Panc1 (cell line): ENCODE measurements at places on chromosomes 4 and X. TPM values are rescaled to one million over a fixed set of nuclear protein-coding genes. Genes with fewer than 3 reads are reported as not detected.

DNA sequence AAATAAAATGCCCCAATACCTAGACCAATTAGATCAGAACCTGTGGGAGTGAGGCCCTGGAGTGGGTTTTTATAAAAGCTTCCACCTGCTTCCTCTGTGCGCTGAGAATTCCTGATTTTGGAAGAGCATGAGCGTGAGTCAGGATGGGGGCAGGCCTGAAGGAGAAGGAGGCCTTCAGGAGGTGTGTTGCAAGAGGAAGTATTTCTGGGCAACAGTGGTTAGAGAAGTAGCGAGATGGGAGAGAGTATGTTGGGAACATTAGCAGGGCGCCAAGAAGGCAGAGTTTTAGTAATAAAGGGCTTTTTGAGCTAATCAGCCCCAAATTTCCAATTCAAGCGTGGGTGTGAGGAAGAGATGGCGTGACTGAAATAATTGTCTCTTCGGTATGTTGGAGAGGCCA is 349.8 kb downstream of the UNC5C start:
- H3K4me3 ChIP-seq, result no peak overlapping the region
- DNase-seq, result no peak
- H3K36me3 ChIP-seq, result no peaks in the 10 kb centered on the region
- no peaks in the 10 kb centered on the region for H3K4me1 ChIP-seq
- H3K27me3 ChIP-seq, result no peaks in the 10 kb centered on the region
- H3K27ac ChIP-seq, result no peak overlapping the region

- H3K4me1 ChIP-seq, result no peaks in the 10 kb centered on the region
- H3K27me3 ChIP-seq, result peaks cover 8% of the 10 kb centered on the region
- H3K36me3 ChIP-seq, result no peaks in the 10 kb centered on the region
- no peak overlapping the region for H3K27ac ChIP-seq
- no peak overlapping the region for H3K4me3 ChIP-seq
- DNase-seq, result no peak
Measured at GRCh38 chr4:3699261-3699660, 66.9 kb upstream of the ADRA2C start.

DNA sequence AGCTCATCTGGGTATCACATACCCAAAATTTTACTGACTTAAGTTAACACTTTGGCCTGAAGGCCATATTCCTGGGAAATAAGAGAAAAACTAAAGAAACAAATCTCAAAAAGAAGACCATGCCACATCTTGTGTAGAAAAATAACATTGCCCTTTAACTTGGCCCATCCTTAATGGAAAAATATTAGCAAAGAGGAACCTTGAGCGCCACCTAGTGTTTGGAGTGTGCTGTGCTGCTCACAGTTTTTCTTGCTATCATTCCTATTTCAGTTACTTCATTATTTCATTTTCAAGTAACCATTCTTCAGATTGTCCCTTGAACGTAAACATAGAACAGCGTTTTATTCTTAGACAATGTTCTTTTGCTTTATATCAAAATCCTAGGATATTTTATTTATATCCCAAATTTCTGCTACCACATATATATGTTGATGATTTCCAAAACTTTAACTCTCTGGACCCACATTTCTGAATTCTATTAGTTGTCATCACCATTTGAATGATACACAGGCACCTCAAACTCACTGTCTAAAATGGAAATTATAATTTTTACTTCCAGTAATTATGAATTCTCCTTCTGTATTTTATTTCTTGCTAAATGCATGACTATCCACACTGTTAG is 999.0 kb upstream of the ADGRL3 start:
- H3K4me3 ChIP-seq, result no peak overlapping the region
- no peak overlapping the region for H3K27ac ChIP-seq
- no peaks in the 10 kb centered on the region for H3K27me3 ChIP-seq
- DNase-seq, result peak; percentile 46

- no peaks in the 10 kb centered on the region for H3K4me1 ChIP-seq
- no peak for DNase-seq
- no peaks in the 10 kb centered on the region for H3K27me3 ChIP-seq
- H3K36me3 ChIP-seq, result no peaks in the 10 kb centered on the region
- H3K4me3 ChIP-seq, result no peak overlapping the region
Measured at GRCh38 chrX:8738588-8739189, 6.8 kb upstream of the ANOS1 start.

DNA sequence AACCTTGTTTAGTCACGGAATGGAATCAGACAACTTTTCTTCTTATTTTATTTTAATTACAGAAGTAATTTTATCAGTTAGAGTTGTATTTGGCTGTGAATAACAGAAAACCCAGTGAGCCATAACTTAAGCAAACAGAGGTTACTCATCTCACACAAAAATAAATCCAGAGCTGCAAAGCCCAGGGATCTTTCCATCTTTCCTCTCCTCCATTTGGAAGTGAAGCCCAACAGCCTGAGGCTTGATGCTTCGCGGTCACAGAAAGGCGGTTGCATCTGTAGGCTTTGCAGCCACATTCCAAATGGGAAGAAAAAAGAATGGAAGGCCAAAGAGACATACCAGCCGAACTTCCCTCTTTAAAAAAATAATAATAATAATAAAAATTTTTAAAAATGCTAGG is 22.6 kb downstream of the CHRNA9 start:
- no peak for DNase-seq
- no peaks in the 10 kb centered on the region for H3K27me3 ChIP-seq
- H3K4me3 ChIP-seq, result no peak overlapping the region

GRCh38 chr4:24471486-24472160 is 112.7 kb downstream of the DHX15 start:
- H3K4me1 ChIP-seq, result no peaks in the 10 kb centered on the region
- peak overlapping the region; percentile 27 for H3K4me3 ChIP-seq
- H3K27ac ChIP-seq, result no peak overlapping the region
- H3K27me3 ChIP-seq, result peaks cover 11% of the 10 kb centered on the region

DNA sequence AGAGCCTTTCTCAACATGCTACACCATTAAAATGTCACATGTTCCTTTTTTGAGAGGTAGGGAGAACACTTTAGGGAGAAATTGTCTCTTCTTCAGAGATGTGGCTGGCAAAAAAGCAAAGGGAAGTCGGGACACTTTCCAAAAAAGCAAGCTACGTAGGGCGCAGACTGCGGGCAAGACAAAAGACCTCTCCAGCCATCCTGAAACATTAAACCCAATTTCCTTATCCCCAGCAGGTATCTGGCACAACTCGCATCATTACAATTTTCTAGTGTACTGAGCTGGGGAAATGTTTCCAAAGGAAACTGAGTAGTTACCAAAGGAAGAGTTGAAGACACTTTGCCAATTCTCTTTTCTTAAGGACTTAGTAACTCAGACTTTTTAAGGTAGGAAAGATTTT is 116.0 kb downstream of the PACRGL start:
- H3K4me1 ChIP-seq, result no peaks in the 10 kb centered on the region
- H3K27ac ChIP-seq, result no peak overlapping the region
- H3K27me3 ChIP-seq, result no peaks in the 10 kb centered on the region
- H3K4me3 ChIP-seq, result no peak overlapping the region

- no peak overlapping the region for H3K27ac ChIP-seq
- H3K4me1 ChIP-seq, result no peaks in the 10 kb centered on the region
- H3K4me3 ChIP-seq, result no peak overlapping the region
- DNase-seq, result no peak
- no peaks in the 10 kb centered on the region for H3K36me3 ChIP-seq
Measured at GRCh38 chr4:53777244-53777984, 186.1 kb upstream of the LNX1 start.

DNA sequence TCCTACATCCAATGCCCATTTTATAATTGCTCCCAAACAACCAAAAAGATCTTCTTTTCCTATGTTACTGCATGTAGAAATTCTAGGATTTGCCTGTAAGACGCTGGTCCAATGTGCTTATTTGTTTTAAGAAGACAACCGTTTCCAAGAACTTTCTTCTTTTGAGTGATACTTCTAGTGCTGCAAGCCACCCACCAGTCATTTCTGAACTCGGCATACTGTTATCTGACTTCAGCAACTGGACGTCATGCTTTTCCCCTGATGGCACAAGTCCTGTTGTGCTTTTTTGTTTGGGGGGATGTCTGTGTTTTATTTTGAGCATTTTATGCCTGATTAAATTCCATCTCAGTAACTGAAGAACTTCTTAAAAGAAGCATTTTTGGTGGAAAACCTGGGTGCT is 16.0 kb upstream of the RAP1GDS1 start:
- H3K4me3 ChIP-seq, result no peak overlapping the region
- no peak overlapping the region for H3K27ac ChIP-seq

DNA sequence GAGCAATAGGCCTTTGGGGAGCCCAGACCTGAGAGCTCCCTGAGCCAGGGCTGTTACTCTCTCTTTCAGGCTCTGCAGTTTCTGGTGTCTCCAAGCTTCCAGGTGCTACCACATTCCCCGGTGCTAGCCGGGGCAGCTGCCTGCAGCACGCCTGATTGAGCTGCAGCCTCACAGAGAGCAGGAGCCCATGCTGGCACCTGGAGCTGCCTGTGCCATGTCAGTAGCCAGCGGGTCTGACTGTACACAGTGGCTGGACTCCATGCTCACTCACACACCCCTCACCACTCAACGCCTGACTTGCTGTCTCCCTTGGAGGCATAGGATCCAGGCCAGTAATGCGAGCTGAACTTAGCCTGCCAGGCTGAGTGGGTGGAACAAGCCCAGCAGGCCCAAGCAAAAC is 800.4 kb upstream of the AGA start:
- H3K27me3 ChIP-seq, result no peaks in the 10 kb centered on the region
- no peaks in the 10 kb centered on the region for H3K36me3 ChIP-seq
- no peak overlapping the region for H3K27ac ChIP-seq
- no peak for DNase-seq
- H3K4me1 ChIP-seq, result no peaks in the 10 kb centered on the region
- H3K4me3 ChIP-seq, result no peak overlapping the region

DNA sequence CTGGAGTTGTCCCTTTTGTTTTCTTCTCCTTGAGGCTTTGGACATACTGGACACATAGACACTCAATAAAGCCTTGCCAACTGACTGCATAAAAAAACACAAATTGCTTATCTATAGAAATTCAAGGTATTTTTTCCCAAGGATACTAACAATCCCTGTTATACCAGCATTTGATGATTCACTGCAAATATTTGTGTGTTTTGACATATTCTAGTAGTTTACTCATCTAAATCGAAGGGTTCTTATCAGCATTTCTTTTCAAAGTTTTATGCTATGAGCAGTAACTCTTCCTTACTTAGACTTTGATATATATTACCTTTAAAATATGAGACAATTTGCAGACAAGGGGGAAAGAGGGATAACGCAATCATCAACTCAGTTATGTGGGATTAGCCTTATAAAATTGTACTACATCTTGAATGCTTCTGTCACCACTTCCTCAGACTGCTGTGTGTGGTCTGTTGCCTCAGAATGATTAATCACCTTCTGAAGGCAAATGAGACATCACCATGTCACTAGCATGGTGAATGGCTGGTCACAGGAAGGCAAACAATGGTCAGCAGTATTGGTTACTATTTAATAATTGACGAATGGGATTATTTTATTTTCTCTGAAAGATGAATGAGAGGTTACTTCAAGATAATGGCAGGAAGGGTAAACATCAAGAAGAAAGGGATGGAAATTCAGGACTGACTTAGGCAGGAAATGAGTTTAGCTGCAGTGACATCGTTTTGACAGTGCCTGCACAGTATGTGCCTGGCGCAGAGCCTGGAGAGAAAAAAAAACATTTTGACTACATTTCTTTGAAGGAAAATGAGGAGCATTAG is 544.3 kb upstream of the CNKSR2 start:
- no peak overlapping the region for H3K4me3 ChIP-seq
- H3K36me3 ChIP-seq, result no peaks in the 10 kb centered on the region
- H3K4me1 ChIP-seq, result no peaks in the 10 kb centered on the region
- no peaks in the 10 kb centered on the region for H3K27me3 ChIP-seq
- DNase-seq, result no peak
- no peak overlapping the region for H3K27ac ChIP-seq

DNA sequence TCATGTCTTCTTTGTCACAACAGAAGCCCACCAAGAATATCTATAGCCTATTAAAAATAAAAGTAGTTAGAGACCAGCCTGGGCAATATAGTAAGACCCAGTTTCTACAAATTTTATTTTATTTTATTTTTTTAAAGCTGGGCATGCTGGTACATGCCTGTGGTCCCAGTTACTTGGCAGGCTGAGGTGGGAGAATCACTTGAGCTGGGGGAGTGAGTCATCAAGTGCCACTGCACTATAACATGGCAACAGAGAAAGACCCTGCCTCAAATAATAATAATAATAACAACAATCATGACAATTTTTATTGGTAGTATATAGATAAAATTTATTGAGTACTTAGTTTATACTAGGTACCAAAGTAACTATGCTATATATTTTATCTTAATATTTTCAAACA is 93.0 kb upstream of the NPFFR2 start:
- H3K36me3 ChIP-seq, result no peaks in the 10 kb centered on the region
- H3K4me3 ChIP-seq, result no peak overlapping the region
- no peaks in the 10 kb centered on the region for H3K27me3 ChIP-seq
- no peak overlapping the region for H3K27ac ChIP-seq

GRCh38 chr4:82268050-82268825 is 105.6 kb downstream of the HNRNPD start:
- no peak overlapping the region for H3K4me3 ChIP-seq
- no peaks in the 10 kb centered on the region for H3K36me3 ChIP-seq
- DNase-seq, result peak; percentile 35
- H3K27ac ChIP-seq, result no peak overlapping the region
- no peaks in the 10 kb centered on the region for H3K4me1 ChIP-seq

- H3K27ac ChIP-seq, result no peak overlapping the region
- no peaks in the 10 kb centered on the region for H3K36me3 ChIP-seq
- H3K4me3 ChIP-seq, result no peak overlapping the region
- H3K27me3 ChIP-seq, result no peaks in the 10 kb centered on the region
- no peak for DNase-seq
- H3K4me1 ChIP-seq, result no peaks in the 10 kb centered on the region
Measured at GRCh38 chr4:54152846-54153600, 53.1 kb downstream of the GSX2 start.

GRCh38 chr4:138685316-138685715 is 330.3 kb upstream of the NOCT start:
- H3K4me3 ChIP-seq, result no peak overlapping the region
- H3K27me3 ChIP-seq, result no peaks in the 10 kb centered on the region
- no peaks in the 10 kb centered on the region for H3K4me1 ChIP-seq
- no peak overlapping the region for H3K27ac ChIP-seq
- H3K36me3 ChIP-seq, result no peaks in the 10 kb centered on the region
- no peak for DNase-seq

GRCh38 chrX:50514811-50515210 is 44.2 kb upstream of the DGKK start:
- H3K4me1 ChIP-seq, result no peaks in the 10 kb centered on the region
- H3K36me3 ChIP-seq, result no peaks in the 10 kb centered on the region
- no peak for DNase-seq
- H3K27me3 ChIP-seq, result no peaks in the 10 kb centered on the region

RADX gene
- total RNA-seq, result 5.2 TPM

KLB gene
- not detected for total RNA-seq

PSMD10 gene
- 88.6 TPM for total RNA-seq

EGF gene
- total RNA-seq, result not detected

SHOX gene
- not detected for total RNA-seq

NAT8L gene
- total RNA-seq, result 16.6 TPM

CT45A3 gene
- not detected for total RNA-seq

GASK1B gene
- total RNA-seq, result 1.1 TPM

CXCL10 gene
- not detected for total RNA-seq
